ENCODE measurements at places on chromosomes 4 and X.
A peak's percentile ranks its signal among the peaks of the same experiment; 100 is the strongest.

DNA sequence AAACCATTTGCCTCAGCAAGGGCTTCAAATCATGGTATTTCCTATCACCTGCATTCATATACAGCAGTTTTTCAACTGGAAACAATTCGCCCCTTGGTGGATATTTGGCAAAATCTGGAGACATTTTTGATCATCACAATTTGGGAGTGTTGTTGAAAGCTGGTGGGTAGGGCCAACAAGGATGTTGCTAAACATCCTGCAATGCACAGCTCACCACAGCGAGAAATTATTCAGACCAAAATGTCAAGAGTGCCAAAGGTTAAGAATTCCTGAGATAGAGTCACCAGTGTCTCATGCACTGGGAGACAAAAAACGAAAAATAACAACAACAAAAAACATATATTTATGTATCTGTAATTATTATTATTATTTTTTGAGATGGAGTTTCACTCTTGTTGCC, 435.2 kb upstream of the CTSO start:
- DNase-seq = no peak

DNA sequence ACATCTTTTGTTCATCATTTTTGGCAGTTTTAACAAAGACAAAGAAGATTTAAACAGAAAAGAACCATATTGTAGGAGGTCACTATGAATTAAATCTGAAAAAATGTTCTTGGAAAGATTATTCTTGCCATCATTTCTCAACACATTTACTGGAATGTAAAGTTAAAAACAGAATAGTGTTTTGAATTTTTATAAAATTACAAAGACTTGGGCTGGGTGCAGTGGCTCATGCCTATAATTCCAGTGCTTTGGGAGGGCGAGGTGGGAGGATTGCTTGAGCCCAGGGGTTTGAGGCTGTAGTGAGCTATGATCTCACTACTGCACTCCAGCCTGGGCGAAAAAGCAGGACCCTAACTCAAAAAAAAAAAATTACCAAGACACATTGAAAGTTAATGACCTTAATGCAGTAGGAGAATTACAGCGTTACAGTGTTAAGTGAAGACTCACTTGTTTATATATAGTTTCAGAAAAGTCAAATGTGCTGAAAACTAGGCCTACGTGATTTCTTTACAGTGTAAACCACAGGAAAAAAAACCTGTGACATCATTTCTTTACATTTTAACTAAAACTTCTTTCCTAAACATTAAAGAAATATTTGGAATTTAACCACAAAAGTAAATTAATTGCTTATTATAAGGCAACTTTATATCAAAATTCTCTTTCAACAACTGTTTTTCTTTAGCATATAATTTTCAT, 7.9 kb downstream of the FAM13A start:
- DNase-seq = no peak

DNA sequence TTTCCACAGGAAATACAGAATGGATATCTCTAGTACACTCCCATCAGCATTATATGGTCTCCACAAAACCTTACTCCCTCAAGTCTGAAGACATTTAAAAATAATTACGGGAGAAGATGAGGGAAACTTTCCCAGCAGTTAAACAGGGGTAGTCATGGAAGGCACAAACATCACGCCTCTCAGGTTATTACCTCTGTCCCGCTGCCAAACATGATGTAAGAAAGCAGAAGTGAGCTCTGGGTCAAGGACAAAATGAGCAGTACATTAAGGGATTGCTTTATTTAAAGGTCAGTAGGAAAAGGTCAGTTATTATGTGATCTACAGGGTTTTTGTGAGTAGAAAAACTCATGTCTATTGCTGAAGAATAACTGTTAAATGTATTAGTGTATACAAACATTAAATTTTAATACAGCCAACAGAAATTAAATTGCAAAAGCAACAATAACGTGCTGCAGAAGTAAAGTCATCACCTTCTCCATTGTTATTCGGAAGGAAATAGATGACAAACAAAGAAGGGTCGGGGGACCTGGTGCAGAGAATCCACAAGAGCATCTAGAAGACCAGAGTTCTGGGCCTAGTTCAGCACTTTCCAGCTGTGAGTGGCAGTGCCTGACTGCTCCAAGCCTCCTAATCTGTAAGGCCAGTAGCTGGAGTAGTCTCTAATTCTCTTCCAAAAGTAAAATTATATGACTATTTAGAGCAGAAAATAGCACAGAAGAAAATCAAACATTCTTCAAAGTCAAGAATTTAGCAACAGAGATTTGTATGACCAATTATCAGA, 171.2 kb downstream of the PPP3CA start:
- DNase-seq = peak; percentile 43

- no peak for DNase-seq
Measured at GRCh38 chr4:38149997-38150671, 189.9 kb downstream of the PTTG2 start.

- DNase-seq = no peak
Measured at GRCh38 chr4:87118421-87118820, 102.0 kb downstream of the KLHL8 start.

DNA sequence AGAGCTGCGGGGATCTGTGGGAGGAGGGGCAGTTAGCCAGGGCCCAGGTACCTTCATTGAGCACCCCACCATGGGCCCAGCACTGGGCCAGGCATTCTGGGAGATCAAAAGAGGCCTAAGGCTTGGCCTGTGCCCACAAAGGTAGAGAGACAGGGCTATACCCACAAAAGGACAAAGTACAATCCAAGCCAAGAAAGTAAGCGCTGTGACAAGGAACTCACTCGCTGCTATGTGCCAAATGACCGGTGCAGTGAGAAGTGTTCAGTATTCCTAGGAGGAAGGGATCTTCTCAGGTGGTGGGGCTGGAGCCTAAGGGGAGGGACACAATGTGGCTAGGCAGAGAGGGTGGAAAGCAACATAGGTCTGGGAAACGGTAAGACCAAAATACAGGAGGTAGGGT, 8.8 kb upstream of the FRMPD3 start:
- DNase-seq = no peak

DNA sequence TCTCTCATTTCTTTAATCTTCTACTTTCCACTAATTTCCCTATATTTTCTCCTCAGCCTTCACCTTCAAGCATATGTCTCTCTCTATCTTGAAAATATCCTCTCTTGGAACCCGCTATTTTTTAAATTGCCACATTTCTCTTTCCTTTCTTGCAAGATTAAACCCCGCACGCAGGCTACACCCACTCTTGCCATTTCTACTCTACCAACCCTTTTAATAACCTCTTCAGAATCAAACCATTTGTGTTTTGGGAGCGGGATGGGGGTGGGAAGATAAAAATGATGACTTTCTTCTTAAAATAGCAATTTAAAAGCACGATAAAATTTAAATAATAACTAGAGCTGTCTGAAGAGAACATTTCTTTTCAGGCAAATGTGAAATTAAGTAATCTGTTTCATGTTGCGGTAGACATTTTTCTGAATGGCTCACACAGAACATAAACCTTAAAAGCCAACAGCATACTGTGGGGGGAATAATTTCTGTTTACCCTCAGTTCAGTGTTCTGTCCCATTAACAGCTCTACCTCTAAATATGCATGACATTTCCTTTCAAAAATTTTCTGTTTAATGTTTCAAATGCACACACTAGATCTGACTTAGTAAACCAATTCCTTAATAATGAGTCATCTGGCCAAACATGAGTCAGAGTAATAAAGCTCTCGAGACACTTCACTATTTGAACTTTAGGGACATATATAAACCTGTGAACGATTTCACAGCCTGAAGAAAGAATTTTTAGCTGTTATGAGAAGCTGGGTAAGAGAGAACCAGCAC, 20.5 kb downstream of the ARSJ start:
- DNase-seq = peak; percentile 91

GRCh38 chr4:31784558-31784957, 1064.4 kb downstream of the PCDH7 start:
- DNase-seq = no peak

DNA sequence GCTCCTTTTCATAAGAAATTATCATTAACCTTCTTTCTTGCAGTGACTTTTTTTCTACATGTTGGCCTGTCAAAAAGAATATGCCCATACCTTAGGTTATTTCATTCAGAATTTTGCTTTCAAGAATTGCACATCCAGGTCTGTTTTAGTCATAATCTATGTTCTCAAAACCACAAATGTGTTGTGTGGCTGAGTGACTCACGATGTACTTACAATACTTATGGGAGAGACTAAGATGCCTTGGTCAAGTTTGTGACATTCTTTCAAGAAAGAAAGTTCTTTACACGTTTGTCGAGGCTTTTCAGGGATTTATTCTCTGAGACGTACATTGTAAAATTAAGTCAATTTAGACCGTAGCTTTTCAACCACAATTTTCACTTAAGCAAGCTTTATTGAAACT, 396.7 kb downstream of the FSTL5 start:
- peak; percentile 12 for DNase-seq

DNA sequence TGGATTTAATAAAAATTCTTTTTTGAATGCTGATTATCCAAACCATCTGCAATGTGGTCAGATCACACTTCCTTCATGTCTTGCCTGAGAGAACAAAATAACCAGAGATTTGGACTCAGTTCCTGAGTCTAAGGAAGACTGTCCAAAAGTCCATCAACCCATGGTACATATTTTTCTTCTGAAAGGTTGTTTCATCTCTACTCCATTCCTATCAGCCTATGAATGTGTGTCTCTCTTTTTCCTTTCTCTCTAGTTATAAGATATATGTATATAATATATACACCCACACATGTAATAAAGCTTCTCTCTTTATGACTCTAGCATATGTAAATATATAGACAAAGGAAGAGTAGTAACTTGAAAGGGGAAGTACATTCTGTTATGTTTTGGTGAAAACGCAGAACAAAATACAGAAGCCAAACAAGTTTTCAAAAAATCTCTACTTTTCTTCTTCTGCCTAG, 226.9 kb downstream of the ARHGAP24 start:
- no peak for DNase-seq

GRCh38 chr4:59122626-59123025, 2012.4 kb upstream of the IGFBP7 start:
- DNase-seq = no peak

Measured in LoVo (cell line).